RWPE1 (cell line): ENCODE measurements at places on chromosomes 6 and 20.

GRCh38 chr6:87907521-87907920, 140.1 kb upstream of the SPACA1 start:
- DNase-seq, result no peak

DNA sequence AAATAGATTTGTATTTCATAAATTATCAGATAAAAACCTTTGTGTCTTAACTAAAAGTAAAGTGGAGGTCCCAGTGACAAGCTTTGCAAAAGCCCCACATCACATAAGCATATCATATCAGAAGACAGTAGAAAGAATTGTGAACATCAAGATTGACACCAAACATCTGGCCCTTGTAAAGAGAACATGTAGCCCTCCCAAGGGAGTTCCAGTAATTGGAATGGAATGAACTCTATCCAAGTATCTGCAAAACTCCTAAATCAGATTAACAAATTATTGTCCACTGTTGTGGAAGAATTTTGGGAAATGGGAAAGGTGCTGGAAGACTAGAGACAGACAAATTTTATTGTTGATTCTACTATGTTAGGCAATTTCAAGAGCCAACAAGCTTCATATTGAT, 268.8 kb downstream of the KCNQ5 start:
- DNase-seq, result no peak

DNA sequence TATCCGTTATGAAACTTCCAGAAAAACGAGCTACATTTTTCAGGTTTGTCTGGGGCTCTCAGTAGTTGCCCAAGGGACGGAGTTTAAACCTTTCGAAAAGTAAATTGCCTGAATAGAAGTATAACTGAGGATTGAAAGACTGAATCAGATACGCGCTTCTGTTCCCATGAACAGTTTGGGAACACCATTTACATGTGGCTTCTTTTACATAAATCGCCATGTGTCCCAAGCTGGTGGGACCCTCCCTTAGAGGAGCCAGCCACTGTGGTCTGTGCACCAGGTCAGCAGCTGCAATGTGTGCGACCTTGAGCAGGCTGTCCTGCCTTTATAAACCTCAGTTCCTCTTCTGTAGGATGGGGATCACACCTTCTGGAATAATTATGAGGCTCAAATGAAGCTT, 11.0 kb downstream of the ENTPD6 start:
- DNase-seq, result no peak

DNA sequence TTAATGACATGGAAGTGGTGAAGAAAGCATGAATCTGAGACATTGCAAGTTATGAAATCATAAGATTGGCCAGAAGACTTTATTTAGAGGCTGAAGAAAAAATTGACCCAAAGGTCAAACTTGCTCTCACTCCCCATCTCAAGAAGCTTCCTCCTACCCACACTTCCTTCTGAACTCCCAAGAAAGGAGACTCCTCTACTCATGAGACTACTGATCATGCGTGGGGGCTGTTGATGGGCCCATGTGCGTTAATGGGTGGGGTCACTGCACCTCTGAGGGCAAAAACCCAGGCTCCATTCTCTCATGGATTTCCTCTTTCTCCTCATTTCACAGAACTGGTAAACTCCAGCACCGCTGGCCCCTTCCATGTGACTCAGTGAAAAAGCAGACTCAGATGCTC, 470.6 kb upstream of the ARID1B start:
- no peak for DNase-seq

DNA sequence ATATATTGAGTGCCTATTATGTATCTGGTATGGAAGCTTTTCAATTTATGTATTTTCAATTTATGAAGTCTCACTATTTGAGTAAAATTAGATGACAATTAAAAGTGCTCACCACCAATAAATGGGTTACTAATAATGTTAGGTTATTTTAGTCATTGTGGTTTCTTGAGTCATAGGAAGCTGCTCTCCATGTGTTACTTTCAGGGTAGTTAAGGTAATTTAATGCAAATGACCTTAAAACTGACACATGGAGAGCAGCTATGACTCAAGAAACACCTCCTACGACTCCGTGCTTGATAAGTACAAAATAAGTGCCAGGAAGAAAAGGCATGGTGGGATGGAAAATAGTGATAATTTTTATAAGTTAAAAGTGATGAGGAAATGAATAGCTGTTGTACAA, 16.5 kb upstream of the TINAG start:
- peak; percentile 50 for DNase-seq

DNA sequence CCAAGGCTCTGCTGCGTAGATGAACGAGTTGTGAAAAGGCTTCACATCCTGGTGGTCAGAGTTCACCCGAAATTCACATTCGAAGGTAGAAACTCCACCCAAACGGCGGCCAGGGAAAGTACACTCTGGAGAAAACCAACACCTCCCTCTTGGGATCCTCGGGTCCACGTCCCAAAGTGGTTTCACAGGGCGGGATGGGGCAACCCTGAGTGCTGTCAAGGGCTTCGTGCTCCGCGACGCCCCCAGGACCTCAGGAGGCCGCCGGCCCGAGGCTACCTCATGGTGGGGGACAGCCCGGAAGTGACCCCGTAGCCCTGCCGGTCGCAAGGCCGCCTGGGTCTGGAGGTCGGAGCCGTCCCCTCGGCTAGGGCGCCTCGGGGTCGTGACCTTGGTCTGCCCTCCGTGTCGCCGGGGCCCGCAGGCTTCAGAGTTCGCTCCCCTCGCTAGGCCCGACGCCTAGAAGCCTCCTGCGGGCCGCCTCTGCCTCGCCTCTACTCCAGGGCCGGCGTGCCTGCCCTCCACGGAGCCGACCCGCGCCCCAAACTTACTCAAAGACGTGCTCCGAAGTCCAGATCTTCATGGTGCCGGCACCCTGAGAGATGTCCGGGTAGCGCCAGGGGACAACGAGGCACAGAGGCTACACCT, at the start of gene PRELID3B:
Gene PRELID3B, minus strand, starts transcription at position 636 of the 645 bp plus-strand sequence. Its CDS starts 56 bp downstream, at position 580.
- peak; percentile 65 for DNase-seq

DNA sequence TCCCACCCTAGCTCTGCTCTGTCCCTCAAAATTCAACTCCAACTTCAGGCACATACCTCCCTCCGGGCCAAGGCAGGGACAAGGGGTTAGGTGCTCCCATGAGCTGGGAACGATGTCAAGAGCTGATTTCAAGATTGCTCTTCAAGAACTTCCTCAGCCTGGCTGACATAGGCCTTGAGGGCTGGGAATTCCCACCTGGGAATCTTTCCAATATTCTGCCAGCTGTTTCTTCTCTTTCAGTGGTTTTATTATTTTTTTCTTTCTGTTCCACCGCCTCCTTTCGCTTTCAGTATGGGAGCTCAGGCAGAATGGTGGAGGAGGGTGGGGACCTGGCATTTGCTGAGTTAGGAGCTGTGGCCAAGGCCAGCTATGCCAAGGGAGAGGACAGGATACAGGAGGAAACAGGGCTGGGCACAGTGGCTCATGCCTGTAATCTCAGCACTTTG, 33.7 kb downstream of the SRSF3 start:
- no peak for DNase-seq

GRCh38 chr20:52992632-52993031, 20.5 kb downstream of the TSHZ2 start:
- no peak for DNase-seq

- no peak for DNase-seq
Observed at GRCh38 chr6:15335916-15336315, 90.0 kb downstream of the JARID2 start.

DNA sequence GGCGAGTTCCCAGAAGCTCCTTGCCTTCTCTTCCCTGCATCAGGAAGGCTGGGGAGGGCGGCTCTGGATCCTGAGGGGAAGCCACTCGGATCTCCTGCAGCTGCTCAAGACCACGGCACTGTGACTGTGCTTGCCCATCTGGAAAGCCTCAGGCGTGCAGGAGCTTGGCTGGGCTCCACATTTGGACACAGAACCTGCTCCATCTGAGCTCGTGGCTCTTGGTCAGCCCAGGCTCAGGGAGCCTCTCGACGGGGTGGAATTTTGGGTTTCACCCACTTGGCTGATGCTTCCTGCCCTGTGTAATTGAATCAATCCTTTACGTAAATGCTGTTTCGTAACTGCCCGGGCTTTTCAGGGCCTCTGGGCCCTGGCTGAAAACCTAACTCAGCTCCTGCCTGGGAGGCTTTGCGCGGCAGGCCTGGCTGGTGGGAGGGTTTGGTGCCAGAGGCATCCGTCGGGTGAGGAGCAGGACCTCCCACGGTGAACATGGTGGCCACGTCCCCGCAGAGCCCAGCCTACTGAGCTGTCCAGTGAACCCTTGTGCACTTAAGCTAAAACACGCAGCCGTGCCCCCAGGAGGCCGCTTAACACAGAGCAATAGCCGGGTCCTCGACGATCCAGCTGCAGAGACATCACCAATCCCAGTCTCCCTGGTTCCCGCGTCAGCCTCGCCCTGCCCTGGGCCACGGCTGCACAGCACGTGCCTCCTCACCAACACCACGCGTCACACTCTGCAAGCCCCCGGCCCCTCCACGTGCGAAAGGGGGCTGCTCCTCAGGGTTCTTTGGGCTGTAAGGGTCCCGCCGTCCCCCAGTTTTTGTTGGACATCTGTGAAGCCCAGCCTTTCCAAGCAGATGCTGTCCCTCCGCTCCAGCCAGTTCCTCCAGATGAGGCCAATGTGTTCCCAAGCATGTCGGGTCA, 241.0 kb downstream of the DLL1 start:
- no peak for DNase-seq

GRCh38 chr20:32513031-32513866, 71.9 kb downstream of the NOL4L start:
- no peak for DNase-seq

GRCh38 chr6:71482742-71483141, 194.1 kb downstream of the OGFRL1 start:
- no peak for DNase-seq

- no peak for DNase-seq
Observed at GRCh38 chr6:13298446-13298845, 29.9 kb downstream of the TBC1D7 start.

DNA sequence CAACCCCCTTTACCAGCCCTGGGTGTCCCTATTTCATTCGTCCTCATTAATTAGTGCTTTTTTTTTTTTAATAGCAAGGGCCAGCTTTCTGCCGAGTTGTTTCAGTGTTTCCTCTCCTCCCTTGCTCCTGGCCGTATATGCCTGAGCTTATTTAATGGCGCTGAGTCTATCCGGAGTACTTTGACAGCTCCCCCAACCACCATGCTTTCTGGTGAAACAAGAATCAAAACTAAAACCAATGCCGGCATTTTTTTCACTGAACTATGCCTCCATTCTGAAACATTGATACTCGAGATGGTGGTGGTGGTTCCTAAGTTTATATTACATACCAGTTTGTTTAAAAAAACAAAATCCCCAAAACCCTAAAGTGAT, 1.2 kb downstream of the DCBLD1 start:
- peak; percentile 34 for DNase-seq

DNA sequence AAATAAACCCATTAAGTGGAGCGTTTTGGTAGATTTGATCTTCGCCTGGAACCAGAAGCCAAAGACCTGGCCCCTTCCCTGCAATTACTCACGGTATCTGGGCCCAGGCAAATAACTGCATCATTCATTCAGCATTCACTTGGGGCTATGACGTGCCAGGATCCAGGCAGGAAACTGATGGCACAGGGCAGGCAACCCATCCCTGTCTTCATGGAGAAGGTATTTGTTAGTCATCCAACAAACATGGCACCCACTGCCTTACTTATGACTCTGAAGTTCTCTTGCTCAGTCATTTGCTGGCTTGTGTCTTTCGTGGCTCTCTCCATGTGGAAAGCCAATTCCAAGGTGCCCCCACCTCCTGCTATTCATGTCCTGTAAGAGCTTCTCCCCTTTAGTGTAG, 232.4 kb downstream of the BMP7 start:
- DNase-seq, result no peak

DNA sequence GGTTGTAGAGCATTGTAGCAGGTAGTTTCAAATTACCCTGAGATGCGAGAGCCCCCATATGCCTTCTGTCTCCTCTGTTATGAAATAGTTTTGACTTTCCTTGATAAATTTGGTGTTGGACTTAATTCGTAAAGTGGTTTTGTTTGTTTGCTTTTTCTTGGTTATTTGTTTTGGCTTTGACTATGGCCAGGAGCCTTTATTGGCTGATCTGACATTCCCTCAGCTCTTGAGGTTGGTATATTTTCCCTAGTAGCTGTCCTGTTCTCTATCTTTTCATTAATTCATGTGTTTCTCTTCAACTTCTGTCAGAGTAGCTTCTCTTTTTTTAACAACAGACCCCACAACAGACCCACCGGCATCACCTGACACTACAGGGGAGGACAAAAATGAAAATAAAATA, 457.4 kb upstream of the MANEA start:
- DNase-seq, result no peak

DNA sequence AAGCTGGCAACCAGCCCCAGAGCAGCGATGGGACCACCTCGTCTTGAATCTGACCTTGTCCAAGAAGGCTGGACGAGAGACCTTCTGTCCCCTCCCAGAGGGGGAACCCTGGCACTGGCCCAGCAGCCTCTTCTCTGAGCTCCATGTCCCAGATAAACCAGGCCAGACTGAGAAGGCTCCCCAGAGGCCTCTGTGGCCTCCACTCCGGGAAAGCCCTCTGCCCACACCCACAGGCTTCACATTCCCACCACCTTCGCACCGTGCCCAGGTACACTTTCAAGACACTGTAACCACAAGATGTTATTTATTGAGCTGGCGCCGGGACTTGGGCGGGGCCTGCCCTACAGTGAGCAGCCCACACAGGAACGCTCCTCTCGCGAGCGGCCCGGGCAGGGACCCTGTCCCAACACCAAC, 33.2 kb downstream of the ADA start:
- DNase-seq, result no peak

DNA sequence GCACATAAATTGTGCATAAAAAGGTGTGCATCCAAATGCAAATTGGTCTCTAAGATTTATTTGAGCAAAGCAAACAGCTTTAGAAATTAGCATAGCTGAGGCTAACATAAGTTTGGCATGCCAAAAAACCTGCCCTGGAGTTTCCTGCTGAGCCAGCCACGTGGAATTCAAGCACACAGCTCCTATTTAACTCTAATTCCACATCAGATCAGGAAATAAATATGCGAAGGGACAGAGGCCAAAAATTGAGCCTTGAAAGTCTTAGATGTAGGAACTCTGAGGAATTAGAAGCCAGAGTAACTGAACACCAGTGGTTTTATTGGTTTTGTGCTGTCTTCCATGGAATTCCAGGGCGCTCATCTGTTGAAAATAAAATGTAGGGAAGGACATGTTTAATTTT, 19.6 kb downstream of the SOBP start:
- no peak for DNase-seq

DNA sequence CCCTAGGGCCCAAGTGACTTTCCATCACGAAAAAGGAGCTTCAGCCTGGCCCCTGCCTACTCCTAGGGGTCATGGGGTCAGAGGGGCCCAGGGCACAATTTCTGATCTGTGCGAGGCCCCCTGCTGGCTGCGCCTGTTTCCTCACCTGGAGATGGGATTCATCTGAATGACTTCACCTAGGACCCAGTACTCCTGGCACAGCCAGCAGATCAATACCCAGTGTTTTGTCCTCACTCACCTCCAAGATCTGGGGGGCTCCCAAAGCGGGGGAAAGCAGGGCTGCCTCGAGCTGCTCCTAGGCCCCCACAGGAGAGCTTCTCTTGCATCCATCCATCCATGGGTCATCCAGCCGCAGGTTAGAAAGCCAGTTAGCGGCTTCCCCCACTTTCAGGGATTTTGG, 33.8 kb downstream of the CD40 start:
- DNase-seq, result peak; percentile 39

GRCh38 chr6:5030596-5031136, 26.8 kb upstream of the RPP40 start:
- DNase-seq, result peak; percentile 10
